ENCODE measurements at places on chromosomes 12 and 14.

- DNase-seq = no peak
Measured at GRCh38 chr14:77902811-77903210, 102.9 kb downstream of the ADCK1 start.

GRCh38 chr12:74412606-74413230 is 124.9 kb upstream of the ATXN7L3B start:
- peak; percentile 6 for DNase-seq

- DNase-seq = no peak
Measured at GRCh38 chr12:8846305-8846704, 23.9 kb downstream of the A2ML1 start.

GRCh38 chr14:92185559-92185958 is 63.8 kb downstream of the CPSF2 start:
- DNase-seq = no peak

- DNase-seq = no peak
Measured at GRCh38 chr12:93634416-93634815, 42.8 kb upstream of the CRADD start.

- DNase-seq = no peak
Measured at GRCh38 chr14:49880267-49881064, 12.4 kb upstream of the ARF6 start.

DNA sequence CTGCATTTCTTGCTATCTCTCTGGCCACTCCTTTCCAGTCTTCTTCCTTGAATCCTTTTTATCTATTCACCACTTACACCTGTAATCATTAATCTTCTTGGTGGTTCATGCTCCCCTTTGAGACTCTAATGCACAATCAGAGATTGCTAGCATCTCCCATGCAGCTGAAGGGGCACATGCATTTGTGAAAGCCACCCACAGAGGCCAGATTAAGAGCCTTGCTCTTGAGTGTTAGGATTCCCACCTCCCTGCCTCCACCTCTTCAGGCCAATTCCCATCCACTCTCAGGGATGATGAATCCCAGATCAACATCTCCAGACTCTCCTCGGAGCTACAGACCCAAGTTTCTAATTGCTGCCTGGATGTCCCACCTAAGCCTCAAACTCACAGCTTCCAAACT is 19.4 kb upstream of the KRT18 start:
- DNase-seq = no peak

DNA sequence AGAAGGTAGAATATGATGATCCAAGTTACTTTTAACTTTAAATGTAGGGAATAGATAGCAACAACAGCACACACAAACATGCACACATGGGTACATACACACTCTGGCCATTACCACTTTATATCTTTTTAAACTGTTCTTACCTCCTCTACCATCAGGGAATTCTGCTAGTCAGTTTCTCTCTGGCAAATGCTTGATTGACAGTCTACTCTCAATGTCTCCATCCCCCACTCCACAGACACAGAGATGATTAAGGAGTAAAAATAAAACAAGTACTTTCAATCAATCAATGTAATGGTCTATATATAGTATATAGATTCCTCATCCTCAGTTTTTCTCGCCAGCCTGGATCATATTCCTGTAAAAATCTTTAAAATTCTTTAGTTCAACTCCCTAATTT is 16.1 kb upstream of the STRN3 start:
- DNase-seq = no peak

GRCh38 chr12:131610181-131610580 is 100.7 kb upstream of the SFSWAP start:
- no peak for DNase-seq

DNA sequence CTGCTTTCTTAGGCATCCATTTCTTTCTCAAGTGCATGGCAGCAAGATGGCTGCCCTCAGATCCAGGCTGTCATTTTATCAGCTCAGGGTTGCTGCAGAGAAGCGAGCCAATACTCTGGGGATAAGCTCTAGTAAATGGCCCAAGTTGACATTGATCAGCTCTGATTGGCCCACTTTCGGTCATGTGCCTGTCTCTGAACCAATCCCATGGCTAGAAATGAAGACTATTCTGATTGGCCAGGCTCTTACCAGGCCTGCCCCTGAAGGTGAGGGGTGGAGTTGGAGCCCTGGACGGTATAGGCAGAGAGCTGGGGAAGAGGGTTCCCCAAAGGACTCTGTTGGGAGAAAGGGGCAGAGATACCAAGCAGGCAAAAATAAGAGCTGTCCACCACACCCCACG is 41.4 kb downstream of the MYO1H start:
- no peak for DNase-seq

- no peak for DNase-seq
Measured at GRCh38 chr12:32179011-32179395, 72.4 kb downstream of the BICD1 start.

- no peak for DNase-seq
Measured at GRCh38 chr14:103522649-103523574, at the start of gene CKB. CKB (minus strand) TSS chr14:103522830; CDS start chr14:103522493, 337 bp downstream.

GRCh38 chr12:108457734-108458361 is 57.2 kb upstream of the FICD start:
- DNase-seq = no peak

GRCh38 chr14:39417014-39417413 is 15.2 kb downstream of the FBXO33 start:
- no peak for DNase-seq

DNA sequence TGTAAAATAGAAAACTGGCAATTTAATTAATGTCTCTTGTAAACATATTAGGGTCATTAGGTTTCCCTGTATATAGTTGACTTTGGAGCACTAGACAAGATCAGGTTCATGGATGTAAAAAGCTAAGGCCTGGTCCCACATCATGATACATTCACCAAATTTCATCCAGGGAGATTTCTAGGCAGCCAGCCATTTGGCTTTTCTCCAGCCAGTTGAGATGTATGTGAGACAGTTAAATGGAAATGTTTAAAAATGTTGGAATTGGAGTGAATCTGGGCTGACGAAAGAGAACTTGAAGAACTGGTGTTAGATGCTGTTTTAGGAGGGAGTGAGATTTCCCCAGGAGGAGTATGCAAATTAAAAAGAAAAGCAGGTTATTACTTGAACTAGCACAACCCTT is 41.8 kb upstream of the CLEC14A start:
- DNase-seq = no peak

GRCh38 chr12:2560356-2560755 is 234.4 kb upstream of the FKBP4 start:
- no peak for DNase-seq

DNA sequence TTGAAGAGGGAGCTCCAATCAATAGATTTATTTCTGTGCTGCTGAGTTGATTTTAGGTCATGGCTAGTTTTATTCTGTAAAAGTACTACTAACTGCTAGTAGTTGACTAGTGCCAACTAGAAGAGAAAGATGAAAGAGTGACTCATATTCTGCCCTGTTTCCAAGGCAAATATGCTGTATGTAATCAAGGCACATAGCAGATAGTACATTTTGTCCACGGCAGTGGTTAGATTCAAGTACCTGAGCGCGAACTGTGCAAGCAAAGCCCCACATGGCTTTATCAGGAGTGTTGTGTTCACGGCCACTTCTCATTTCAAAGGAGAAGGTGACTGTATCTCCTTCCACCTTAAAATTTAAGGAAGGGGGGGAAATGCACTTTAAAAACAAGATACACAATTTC is 126.8 kb downstream of the TRAFD1 start:
- no peak for DNase-seq

DNA sequence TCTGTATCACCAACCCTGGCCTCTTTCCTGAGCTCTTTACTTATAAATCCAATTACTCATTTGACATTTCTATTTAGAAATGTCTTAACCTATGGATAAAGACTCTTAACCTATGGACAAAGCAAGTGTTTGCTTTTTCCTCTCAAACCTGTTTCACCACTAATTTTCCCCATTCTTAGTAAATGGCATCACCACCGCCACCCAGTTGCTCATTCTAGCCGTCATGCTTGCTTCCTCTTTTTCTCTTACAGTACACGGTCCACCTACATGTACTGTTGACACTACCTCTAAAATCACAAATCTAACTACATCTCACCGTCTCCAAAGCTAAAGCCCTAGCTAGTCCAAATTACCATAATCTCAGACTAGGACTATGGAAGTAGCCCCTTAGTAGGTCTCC is 60.0 kb downstream of the CAPS2 start:
- DNase-seq = no peak

DNA sequence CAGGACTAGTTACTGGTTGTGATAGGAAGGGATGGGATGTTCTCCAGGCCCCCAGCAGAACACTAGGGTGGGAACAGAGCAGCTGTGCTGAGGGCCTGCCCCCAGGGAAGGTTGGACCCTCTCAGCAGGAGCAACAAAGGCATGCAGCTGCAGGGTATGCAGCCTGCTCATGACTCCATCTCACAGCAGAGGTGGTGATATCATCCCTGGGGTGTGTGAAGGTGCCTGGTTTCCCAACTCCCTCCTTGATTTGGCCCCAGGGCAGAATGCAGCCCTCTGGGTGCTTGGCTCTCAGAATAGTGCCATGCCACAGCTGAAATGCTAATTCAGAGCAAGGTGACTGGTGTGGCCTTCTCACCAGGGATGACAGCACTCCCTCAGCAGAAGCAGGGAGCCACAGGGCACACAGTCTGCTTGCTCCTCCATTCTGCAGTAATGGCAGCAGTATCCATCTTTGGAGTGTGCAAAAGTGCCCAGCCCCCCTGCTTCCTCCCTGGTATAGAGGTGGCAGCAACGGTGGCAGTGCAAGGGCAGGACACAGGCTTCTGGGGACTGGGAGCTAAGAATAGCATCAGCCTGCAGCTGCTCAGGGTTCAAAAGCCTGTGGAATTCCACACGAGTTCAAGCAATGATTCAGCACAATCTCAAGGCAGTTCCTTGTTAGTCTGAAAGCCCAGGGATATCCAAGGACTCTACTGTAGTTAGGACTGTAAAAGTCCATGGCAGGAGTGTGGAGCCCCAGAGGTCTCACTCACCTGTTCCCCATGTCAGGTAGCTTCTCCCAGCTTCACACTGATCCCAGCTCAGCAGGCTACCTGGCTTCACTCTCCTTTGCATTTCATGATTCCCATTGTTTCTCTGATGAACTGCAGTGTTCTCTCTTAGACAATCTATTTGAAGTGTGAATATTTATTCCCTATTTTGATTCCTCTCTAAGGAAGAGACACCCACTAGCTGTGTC is 298.1 kb upstream of the FOXG1 start:
- DNase-seq = peak; percentile 56

DNA sequence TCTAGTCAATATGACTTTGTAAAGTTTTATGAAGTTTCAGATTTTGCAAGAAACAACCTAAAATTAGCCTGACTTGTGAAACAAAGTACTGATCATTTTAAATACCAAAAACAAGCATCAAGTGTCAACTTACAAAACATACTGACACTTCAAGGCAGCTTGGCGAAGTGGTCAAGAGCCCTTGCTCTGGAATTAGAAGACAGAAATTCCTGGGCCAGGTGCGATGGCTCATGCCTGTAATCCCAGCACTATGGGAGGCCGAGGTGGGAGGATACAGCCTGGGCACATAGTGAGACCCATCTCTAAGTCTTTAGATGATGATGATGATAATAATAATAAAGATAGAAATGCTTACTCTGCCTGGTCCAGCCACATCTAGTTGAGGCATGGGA is 45.4 kb upstream of the NR2C1 start:
- DNase-seq = no peak

DNA sequence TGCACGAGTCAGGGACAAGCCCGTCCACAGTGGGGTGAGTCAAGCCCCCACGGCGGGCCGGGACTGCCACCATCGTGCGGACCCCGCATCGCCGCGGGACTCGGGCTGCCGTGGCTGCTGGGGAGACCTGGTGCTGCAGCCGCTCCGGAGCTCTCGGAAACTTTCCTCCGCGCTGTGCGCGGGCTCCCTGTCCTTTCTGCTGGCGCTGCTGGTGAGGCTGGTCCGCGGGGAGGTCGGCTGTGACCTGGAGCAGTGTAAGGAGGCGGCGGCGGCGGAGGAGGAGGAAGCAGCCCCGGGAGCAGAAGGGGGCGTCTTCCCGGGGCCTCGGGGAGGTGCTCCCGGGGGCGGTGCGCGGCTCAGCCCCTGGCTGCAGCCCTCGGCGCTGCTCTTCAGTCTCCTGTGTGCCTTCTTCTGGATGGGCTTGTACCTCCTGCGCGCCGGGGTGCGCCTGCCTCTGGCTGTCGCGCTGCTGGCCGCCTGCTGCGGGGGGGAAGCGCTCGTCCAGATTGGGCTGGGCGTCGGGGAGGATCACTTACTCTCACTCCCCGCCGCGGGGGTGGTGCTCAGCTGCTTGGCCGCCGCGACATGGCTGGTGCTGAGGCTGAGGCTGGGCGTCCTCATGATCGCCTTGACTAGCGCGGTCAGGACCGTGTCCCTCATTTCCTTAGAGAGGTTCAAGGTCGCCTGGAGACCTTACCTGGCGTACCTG is 1.1 kb downstream of the PDE3A start:
- DNase-seq = no peak

GRCh38 chr12:105330283-105330930 is at the start of gene C12orf75:
C12orf75 (plus strand) TSS chr12:105330691; CDS start chr12:105330892, 201 bp downstream.
- peak; percentile 47 for DNase-seq

DNA sequence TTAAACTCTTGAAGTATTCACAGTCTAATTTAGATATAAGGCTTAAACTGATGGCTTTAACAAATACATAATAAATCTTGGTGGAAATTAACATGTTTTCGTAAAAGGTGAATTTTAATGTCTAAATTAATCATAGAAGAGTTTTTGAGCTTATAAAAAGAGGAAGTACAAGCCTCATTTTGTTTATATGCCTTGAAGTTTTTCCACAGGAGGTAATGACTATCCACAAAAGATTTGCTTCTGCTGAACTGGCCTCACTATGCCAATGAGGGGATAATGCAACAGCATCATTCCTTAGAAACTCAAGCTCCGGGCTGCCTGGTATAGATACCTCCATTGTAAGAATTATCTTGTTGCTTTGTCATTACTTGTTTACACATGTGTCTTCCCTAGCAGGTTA is 175.6 kb downstream of the DUSP6 start:
- no peak for DNase-seq

DNA sequence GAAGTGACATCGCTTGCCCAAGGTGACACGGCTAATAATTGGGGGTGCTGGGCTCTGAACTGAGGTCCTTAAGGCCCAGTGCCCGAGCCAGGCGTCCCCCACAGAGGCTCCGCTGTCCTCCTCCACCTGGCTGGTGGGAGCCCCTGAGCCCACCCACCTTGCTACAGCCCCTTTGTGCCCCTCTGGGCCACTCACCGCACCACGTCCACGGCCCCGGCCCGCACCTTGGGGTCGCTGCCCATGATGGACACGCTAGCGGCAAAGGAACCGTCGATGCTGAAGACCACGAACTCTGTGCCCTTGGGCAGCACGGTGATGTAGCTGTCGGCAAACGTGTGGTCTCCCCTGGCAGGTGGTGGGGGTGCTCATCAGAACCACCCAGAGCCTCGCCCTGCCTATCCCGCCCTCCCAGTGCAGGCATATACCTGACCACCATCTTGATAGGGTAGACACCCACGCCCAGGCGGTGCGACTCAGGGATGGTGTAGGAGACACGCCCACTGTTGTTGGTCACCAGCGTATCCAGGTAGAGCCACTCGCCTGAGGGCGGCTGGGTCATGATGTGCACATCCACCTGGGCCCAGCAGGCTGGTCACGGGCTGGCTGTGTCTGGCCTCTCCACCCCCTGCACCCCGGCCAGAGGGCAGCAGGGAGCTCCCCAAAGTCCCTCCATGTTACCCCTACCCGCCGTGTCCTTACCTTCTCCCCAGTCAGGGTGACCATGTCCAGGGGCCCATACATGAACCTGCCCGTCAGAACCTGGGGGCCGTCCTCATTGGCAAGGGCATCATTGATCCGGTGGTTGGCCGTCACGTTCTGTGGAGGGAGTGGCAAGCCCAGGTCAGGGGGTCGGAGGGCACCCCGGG is 6.8 kb downstream of the ARL6IP4 start:
- no peak for DNase-seq

All from SHP77 treated with DMSO at 0.1 percent for 48 hours (cell line).